ENCODE measurements at places on chromosomes 12 and 14.

DNA sequence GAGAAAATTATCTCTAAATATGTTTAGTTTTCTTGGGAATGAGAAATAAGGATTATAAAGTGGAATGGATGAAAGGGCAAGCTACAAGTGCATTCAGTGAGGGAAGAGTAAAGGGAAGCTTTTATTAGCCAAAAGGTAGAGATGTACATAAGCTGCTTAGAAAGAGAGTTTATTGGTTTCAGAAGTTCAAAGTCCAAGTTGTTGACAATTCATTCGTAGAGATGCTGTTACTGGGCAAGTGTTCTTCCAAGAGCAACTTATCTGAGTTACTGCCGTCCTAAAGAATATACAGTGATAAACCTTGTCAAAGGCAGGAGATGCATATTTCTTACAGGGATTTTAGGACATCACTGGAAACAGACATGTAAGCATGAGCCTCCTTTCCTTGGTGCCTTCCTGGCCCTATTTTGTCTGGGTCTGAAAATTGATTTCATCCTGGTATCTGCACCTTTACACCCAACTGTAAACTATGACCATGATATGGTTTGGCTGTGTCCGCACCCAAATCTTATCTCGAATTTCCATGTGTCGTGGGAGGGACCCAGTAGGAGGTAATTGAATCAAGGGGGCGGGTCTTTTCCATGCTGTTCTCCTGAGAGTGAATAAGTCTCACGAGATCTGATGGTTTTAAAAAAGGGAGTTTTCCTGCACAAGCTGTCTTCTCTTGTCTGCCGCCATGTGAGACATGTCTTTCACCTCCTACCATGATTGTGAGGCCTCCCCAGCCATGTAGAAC is 46.8 kb downstream of the TRMT5 start:
- DNase-seq = no peak

- peak; percentile 73 for DNase-seq
Observed at GRCh38 chr12:93183940-93184671, 193.6 kb upstream of the NUDT4 start.

GRCh38 chr14:104977681-104978653 is at the start of gene AHNAK2:
Gene AHNAK2, minus strand, starts transcription at chr14:104978374. Its CDS starts 137 bp downstream, at chr14:104978237.
- DNase-seq = no peak

- no peak for DNase-seq
Observed at GRCh38 chr14:105952222-105952621, 425.8 kb downstream of the TMEM121 start.

DNA sequence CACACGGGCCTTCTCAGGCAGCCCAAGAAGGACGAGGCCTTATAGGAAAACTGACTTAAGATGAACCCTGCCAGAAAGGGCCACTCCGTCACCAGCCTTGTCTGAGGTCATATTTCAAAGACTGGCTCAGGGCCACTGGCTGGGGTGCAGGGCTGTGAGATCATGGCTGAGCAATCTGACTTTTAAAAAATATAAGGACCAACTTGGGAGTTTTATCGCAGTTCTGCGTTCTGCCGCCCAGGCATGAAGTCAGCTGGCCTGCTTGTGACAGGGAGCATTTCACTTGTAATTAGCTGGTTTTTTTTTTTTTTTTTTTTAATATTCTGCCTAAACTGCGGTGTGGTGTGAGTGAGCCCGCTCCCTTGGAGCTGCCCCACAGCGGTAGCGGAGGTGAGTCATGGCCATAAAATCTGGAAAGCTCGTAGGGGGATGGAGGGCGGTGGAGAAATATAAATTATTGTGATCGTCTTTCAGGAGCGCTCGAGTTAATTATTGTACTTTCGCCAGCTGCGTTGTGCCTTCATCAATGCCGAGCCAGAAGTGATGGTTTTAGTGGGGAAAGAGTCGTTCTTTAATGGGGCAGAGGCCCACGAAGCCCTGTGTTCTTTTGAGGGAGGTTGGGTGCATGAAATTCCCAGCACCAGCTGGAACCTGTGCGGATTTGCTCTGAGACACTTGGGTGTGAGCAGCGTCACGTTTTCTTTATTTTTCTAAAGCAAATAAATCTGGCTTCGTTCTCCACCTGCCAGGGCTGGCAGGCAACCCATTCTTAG is 231.9 kb downstream of the C12orf75 start:
- no peak for DNase-seq
